ENCODE measurements at places on chromosomes 3 and 15. TPM values are rescaled to one million over a fixed set of nuclear protein-coding genes. Genes with fewer than 3 reads are reported as not detected.

RAB8B gene
- total RNA-seq = 56.8 TPM

ALG3 gene
- 20.5 TPM for total RNA-seq

ATP13A5 gene
- not detected for total RNA-seq

LMCD1 gene
- 28.8 TPM for total RNA-seq

KCNMB3 gene
- 2.1 TPM for total RNA-seq

SKOR1 gene
- total RNA-seq = under 0.01 TPM

TMEM212 gene
- total RNA-seq = not detected

GOLGA6D gene
- total RNA-seq = not detected

GAP43 gene
- not detected for total RNA-seq

CASR gene
- total RNA-seq = not detected

UROC1 gene
- not detected for total RNA-seq

BNC1 gene
- 1.0 TPM for total RNA-seq

DNA sequence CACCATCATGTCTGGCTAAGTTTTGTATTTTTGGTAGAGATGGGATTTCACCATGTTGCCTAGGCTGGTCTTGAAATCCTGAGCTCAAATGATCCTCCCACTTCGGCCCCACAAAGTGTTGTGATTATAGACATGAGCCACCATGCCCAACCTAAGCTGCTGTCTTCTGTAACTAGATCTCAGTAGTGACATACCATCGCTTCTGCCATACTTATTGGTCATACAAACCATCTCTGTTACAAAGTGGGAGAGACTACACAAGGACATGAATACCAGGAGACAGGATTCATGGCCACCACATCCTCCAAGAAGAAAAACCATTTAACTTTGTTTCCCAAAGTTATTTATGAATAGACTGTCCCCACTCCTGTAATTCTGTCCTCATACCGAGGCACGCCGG, 81.3 kb downstream of the SMAD6 start:
- DNase-seq = no peak

- DNase-seq = no peak
These were observed 128.3 kb downstream of the GOLIM4 start for GRCh38 chr3:167967257-167968036.

- no peak for DNase-seq
These were observed 125.8 kb downstream of the ECT2 start for GRCh38 chr3:172876297-172876696.

DNA sequence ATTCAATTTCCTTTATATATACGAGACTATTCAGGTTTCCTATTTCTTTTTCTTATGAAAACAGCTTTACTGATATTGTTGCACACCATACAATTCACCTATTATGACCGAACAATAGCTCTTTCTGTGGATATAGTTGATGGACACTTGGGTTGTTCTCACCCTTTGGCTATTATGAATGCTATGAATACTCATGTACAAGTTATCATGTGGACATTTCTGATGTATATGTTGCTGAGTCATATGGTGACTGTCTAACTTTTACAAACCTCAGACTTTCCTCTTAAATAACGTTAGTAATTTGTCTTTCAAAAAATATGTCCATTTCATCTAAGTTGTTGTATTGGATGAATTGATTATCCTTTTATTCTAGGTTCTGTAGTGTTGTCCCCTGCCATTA, 15.7 kb upstream of the USF3 start:
- DNase-seq = peak; percentile 10

- DNase-seq = peak; percentile 41
These were observed at the start of gene PLCH1 for GRCh38 chr3:155744626-155745324. Gene PLCH1, minus strand, starts transcription at chr3:155745071. Its CDS starts 40,847 bp downstream, at chr3:155704224.

- no peak for DNase-seq
These were observed 570.4 kb downstream of the SI start for GRCh38 chr3:164507886-164508285.

DNA sequence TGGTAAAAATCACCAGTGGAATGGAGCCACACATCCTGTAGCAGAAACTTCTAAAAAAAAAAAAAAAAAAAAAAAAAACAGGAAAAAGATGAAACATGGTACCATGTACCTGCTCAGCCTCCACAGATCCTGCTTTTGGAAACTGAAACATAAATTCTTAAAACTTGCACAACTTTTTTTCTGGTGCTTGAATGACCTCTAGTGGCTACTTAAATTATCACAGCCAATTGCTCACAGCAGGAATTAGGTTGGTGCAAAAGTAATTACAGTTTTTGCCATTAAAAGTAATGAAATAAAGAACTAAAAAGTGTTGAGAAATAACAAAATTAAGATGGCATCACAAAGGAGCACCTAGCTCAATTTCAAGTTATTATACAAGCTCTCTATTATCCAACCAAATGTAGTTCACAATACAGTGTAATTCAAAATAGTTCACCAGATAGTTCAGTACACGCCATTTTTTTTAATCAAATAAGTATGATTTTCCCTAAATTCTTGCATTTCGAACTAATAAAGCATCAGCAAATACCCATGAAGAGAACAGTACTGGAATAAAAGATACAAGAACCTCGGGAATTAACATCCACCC, 80.6 kb downstream of the ULK4 start:
- peak; percentile 51 for DNase-seq

DNA sequence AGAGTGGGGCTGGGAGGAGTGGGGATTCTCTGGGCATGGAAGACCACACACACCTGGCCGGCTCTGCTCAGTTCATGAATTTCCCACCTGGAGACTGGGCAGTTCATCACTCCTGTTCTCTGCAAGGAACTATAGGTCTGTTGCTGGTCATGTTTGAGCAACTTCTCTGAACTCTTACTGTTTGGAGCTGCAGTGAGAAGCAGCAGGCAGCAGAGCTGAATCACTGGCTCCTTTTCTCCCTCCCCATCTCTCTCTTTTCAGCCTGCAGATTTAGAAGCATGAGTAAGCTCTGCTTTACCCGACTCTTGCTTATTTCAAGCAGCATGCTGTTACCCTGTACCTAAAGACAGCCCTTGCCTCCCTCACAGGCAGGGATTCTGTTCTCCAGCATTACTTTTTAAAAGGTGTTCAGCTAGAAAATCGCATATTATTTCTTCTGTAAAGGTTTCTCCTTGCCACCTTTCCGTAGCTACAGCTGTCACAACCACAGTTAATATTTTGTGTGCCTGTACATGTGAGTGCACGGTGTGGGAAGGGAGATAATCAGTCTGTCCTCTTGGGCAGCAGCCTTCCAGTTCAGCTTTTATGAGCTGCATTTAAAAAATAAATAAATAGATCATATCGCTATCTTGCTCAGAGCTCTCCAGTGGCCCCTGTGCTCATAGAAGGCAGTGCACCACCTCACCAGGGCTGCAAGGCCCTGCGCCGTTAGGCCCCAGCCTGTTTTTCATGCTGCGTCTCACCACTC, 131.6 kb downstream of the CHCHD6 start:
- no peak for DNase-seq

GRCh38 chr3:22939349-22939748, 263.8 kb upstream of the UBE2E2 start:
- peak; percentile 18 for DNase-seq

- DNase-seq = no peak
These were observed 60.8 kb downstream of the PFN2 start for GRCh38 chr3:149909923-149910322.

DNA sequence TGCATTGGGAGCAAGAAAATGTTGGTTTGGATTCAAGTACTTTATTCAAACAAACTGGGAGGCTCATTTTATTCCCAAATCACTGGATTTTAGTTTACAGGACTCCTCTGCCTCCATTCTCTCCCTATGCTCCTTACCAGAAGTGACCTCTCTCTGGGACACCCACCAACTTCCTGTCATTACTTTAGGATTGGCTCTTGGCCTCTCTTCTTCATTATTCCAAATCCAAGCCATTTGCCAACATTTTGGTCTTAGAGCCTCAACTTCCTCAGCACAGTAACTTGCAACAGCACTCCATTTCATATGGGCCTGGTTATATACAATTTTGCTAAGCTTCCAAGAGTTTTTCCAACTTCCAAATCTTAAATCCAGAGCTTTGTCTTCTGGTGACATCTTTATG, 432.1 kb downstream of the NR2F2 start:
- DNase-seq = no peak

DNA sequence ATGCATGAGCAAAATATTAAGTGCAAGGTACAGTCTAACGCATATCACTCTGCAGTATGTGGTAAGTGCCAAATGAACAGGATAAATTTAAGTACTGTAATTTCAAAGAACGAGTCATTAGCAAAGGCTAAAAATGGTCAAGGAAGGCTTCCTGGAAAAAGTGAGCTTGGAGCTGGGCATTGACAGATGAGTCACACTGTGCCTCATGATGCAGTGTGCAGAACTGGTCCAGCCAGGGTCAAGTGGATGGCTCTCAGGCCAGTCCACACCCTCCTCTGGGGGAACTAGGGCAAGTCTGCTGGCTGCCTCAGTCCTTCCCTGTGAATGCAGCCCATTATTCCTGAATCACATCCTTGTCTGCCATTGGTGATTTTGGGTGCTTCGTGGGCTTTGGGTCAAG, 76.3 kb downstream of the CACNA1D start:
- DNase-seq = no peak

DNA sequence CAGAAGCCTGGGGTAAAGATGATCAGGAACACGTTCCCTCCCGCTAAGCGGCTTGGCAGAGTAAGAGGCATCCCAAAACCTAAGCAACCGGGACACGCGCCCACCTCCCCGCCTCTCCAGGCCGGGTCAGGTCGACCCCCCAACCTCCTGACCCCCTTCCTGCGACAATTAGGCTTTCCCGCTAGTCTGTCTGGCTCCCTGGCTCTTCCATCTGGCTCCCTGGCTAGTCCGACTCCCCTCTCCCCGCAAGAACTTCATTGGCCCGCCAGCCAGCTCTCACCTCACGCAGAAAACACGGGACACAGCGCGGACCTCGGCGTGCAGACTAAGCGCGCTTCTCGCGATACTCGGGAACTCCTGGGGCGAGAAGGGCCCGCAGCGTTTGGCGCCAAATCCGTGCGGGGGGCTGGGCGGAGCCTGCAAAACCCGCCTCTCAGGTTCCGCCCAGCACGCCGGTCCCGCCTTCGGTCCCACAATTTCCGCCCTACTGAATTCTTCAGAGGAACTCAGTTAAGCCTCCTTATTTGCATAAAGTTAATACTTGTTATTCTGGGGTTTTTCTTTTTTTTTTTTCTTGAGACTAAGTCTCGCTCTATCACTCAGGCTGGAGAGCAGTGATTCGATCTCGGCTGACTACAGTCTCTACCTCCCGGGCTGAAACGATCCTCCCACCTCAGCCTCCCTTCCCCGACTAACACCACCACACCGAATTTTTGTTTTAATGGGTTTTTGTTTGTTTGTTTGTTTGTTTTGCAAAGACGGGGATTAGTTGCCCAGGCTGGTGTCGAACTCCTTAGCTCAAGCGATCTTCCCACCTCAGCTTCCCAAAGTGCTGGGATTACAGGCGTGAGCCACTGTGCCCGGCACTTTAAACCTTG, at the start of gene TIPIN:
Gene TIPIN (minus strand): TSS at position 327 of the 878 bp plus-strand sequence. CDS start 3,738 bp downstream, outside the sequence.
- DNase-seq = peak; percentile 93

DNA sequence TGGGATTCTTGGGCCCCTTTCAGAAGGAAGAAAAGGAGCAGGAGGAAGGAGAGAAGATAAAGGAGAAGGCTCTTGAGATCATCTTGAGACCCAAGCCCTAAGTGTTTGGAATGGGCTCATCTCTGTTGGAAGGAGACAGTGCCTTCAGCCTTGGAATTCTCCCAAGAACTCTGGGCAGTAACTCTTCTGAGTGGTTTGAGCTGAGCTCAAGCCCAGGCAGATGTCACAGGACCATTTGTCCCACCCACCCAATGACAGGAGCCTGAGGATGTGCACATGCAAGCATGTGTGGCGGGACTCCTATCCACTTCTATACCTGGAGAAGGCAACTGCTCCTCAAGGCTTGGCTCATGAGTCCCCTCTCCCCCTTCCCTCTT, 14.6 kb upstream of the TMEM40 start:
- no peak for DNase-seq

GRCh38 chr3:82607391-82607790, 845.9 kb upstream of the GBE1 start:
- DNase-seq = no peak

GRCh38 chr3:23712656-23713559, 92.8 kb upstream of the UBE2E1 start:
- peak; percentile 90 for DNase-seq

- DNase-seq = no peak
These were observed 530.7 kb downstream of the EPHB1 start for GRCh38 chr3:135325726-135326235.

DNA sequence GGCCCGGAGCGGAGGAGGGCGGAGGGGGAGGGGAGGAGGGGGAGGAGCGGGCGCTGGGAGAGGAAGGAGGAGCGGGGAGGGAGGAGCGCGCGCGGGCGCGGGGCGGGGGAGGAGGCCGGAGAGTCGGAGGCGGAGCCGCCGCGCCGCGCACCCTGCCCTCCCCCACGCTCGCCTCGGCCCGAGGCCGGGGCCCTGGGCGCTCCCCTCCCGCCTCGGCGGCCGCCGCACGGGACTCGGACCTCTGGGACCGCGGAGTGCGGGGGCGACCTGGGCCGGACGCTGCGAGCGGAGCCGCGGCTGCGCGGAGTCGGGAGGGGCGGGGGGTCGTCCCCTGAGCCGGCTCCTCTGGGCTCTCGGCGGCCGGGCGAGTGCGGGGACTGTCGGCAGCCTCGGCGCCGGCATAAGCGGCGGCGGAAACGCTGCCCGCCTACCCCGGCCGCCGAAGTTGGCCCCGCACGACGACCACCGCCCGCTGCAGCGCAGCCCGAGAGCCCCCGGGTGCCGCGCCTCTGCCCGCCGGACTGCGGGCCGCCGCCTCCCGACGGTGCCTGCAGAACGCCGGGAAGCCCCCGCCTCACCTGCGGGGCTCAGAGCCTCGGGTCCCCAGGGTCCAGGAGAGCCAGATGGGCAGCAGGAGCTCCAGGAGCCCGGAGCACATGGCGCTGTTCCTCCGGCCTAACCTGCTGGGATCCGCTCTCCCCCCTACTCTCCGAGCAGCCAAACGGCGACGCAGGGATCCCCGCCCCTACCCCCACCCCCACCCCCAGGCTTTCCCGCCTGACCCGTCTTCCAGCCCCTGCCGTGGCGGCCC, 406 bp upstream of the GABRB3 start:
- no peak for DNase-seq
